ENCODE measurements at places on chromosomes 16 and 17.

DNA sequence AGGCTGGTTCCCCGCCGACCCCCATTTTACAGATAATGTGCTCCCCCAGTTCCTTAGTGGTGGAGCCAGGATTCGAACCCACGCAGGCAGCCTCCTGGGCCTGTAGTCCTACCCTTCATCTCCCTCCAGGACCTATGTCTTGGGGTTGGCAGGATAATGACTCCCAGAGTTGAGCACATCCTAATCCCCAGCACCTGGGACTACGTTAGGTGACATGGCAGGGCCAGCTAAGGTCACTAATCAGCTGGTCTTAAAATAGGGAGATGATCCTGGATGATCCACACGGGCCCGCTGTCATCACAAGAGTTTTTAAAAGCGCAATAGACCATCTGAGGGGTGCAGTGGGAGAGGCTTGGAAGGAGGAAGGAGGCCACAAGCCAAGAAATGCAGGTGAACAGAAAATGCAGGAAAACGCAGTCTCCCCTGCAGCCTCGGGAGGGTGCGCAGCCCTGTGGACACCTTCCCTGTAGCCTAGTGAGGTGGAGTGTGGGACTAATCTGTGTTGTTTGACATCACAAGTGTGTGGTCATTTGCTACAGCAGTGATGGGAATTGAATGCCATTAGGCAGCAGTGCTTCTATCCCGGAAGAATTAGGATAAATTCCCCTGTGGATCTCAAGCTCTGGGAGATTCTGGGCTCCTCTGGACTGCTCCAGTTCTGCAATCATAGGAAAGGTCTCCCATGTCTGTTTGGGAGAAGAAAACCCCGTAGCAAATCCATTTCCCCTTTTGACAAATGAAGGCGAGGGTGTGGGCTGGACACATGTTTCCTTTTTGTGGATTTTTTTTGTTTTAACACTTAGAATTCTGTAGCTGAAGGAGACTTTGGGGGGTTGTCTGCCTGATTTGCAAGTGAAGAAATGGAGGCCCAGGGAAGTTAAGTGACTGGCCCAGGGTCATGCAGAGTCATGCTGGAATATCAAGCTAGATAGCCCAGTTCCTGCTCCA lies 297.7 kb downstream of the SEC14L1 start:
- no peak for DNase-seq

DNA sequence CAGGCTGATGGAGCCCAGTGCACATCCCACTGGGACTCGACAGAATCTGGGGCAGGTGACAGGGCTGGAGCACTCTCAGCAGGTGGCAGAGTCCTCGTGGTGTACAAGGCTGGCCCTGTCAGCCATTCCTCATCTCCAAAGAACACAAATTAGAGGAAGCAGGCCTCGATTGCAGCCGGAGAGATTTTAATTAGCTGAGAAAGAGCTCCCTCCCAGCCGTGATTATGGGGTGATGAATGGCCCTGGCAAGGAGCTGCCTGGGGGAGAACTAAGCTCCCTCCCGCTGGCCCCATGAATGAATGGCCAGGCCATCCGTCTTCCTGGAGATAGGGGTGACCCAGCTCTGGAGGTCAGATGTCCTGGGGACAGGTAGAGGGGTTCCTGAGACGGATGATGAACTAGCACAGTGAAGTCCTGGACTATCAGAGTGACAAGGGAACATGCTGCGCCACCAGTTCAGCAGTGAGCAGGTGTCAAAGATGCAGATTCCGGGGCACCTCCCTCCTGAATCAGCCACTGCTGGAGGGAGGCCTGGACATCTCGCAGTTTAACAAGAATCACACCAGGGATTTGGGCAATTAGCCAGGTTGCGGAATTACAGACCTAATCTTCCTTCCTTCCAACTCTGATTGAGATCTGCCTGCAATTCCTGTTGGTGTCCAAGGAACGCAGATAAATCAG lies 35.5 kb downstream of the PIMREG start:
- DNase-seq: no peak

GRCh38 chr16:66290431-66290830 lies 76.1 kb upstream of the CDH5 start:
- no peak for DNase-seq

DNA sequence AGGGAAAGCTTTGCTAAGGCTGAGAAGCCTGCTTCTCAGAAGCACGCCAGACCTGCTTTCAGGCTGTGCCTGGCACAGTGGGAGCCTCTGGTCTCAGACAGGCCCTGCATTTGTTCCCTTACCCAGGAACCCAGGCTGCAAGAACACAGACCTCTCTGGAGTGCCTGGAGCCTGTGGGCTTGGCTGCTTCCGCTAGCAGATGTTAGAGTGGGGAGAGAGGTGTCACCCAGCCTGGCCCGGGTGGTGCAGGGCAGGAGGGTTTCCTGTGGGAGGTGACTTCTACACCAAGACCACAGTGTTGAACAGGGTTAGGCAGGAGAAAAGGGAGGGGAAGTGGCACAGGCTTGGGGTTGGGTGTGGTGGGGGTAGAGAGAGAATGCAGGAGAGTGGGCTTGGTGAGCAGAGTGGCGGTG lies 35.8 kb upstream of the ADGRG1 start:
- DNase-seq: peak; percentile 57

DNA sequence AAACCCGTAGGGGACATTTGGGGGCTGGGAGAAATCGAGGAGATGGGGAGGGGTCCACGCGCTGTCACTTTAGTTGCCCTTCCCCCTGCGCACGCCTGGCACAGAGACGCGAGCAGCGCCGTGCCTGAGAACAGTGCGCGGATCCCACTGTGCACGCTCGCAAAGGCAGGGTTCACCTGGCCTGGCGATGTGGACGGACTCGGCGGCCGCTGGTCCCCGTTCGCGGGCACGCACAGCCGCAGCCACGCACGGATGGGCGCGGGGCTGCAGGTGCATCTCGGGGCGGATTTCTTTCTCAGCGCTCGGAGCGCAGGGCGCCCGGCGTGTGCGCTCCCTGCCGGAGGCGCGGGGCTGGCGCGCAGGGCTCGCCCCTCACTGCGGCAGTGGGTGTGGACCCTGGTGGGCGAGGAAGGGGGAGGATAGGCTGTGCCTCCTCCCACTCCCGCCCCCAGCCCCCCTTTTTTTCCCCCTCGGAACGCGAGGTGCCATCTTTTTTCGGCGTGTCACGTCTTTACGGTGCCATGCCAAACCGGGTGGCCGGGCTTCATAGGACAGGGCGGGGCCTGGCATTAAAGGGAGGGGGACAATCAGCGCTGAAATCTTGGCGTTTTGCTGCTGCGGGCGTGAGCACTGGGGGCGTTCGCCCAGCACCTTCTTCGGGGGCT lies 1.1 kb downstream of the MAPT start:
- no peak for DNase-seq

DNA sequence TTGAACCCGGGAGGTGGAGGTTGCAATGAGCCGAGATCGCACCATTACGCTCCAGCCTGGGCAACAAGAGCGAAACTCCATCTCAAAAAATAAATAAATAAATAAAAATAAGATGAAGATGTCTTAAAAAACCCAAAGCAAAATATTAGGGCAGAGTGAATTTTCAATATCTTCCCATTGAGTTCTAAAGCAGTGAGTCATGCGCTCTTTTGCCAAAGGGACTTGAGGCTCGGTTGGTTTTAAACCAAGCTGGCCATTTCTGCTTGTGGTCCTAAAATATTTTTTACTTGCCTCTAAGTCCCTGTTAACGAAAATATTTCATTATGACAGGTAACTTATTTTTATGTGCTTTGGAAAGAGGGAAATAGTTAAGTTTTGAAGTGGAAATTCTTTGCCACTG lies 4.7 kb downstream of the PAFAH1B1 start:
- no peak for DNase-seq

- DNase-seq: no peak
Observed at GRCh38 chr16:14564861-14565687, 65.0 kb downstream of the PARN start.

GRCh38 chr17:40283662-40284061 lies 4.0 kb upstream of the CDC6 start:
- DNase-seq: no peak

DNA sequence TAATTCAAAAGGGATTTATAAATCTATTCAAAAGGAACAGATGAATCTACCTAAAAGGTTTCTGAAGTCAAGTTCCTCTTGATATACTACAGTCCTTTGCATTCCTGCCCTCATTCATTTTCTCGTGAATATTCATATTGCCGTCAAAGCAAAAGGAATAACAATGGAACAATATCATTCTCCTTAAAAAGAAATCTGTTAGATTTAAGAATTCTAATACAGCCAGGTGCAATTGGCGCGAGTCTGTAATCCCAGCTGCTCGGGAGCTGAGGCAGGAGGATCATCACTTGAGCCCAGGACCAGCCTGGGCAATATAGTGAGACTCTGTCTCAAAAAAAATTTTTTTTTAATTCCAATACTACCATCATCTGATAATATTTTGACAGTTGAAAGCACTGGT lies 130.3 kb downstream of the BRIP1 start:
- DNase-seq: no peak

DNA sequence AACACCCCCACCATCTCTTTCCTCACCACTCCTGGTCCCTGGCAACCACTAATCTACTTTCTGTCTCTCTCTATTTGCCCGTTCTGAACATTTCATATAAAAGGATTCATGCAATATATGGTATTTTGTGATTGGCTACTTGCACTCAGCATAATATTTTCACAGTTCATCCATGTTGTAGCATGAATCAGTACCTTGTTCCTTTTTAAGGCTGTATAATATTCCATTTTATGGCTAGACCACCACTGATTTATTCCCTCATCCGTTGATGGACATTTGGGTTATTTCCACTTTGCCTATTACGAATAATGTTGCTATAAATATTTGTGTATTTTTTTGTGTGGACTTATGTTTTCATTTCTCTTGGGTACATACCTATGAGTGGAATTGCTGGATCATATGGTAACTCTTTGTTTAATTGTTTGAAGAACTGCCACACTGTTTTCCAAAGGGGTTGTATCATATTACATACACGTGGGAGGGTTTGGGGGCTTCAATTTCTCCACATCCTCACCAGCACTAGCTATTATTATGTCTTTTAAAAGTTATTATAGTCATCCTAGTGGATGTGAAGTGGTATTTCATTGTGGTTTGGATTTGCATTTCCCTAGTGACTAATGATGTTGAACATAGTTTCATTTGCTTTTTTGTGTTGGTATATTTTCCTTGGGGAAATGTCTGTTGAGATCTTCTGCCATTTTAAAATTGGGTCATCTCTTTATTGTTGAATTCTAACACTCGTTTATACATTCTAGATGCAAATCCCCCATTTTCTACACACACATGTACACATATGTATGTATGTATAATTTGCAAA lies 26.3 kb downstream of the SEC14L5 start:
- no peak for DNase-seq

DNA sequence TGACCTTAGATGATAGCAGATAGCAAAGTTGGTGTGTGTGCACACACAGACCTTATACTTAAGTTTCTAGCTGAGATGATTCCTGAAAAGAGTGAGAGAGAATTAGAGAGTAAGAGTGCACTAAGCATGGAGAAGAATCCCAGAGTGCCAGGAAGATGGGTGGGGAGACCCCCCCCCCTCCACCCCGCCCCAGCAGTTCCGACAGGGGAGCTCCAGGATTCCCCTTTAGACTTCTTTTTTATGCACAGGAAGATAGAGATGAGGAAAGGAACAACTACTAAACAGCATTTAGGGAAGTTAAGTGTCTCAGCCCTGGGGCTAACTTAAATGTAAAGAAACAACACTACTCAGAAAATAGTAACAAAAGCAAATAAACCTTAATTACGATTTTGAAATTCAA lies 878.0 kb upstream of the GOT2 start:
- no peak for DNase-seq

DNA sequence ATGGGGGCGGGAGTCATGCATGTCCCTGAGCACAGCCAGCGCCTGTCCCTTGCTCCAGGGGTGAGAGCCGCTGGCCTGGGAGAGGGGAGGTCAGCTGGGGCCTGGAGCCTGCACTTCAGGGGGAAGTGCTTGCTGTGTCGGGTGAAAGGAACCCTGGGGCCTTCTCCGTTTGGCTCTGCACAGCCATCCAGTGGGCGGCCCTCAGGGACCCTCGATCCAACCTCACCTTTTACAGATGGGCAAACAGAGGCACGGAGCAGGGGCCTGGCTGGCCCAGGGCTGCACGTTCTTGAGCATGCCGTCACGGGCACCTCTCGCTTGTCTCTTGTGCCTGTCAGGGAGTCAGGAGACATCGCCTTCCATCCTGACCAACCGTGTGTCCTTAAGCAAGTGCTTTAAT lies 1.8 kb downstream of the SNX20 start:
- no peak for DNase-seq

DNA sequence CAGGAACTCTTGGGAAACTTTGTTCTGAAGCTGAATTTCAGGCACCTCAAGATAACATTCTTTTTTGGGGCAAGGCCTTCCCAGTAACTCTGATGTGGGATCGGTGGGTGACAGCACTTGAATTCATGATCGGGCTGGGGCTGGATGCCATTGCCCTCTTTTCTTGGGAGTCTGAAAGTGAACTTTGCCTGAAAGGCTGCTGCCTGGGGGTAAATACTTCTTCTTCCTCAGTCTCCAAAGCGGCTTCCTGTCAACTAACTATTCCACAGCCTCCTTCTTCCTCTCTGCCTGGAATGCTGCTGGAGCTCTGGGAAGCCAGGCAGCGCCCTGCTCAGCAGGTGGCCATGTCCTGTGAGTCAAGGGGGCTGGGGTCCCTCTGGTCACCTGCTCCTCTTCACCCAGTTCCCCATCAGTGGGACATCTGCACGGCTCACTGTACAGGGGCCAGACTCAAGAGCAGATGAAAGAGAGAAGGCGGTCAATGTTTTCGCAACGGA lies 79.5 kb downstream of the WIPI1 start:
- DNase-seq: no peak

GRCh38 chr17:61351745-61352407 lies 47.8 kb upstream of the TBX2 start:
- DNase-seq: no peak

GRCh38 chr17:63120406-63120805 lies 154.4 kb downstream of the TANC2 start:
- no peak for DNase-seq

DNA sequence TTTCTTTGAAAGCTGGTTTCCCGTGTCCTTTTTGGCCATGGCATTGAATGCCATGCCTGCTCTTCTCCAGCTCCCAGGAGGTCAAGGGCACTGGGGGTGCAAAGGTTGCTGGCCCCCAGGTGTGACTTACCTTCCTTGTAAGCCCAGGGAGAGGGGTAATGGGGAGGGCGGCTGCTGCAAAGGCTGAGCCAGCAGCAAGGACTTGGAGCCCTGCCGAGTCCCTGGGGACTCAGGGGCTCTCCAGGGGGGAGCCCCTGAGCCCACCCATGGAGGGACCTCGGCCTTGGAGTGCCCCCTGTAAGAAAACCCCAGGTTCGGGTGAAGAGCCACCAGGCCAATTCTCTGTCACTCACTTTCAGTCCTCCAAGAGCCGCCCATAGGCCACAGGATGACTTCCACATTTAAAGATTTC lies 5.9 kb upstream of the CCL22 start:
- no peak for DNase-seq

GRCh38 chr16:2472885-2473445 lies 1.9 kb downstream of the NTN3 start:
- DNase-seq: no peak

GRCh38 chr17:21213638-21214014 lies 335 bp downstream of the TMEM11 start:
- no peak for DNase-seq

- DNase-seq: no peak
Observed at GRCh38 chr17:42016411-42016831, 818 bp downstream of the DNAJC7 start.
